ENCODE measurements at places on chromosomes 7 and 10. TPM values are rescaled to one million over a fixed set of nuclear protein-coding genes. Genes with fewer than 3 reads are reported as not detected.

DNA sequence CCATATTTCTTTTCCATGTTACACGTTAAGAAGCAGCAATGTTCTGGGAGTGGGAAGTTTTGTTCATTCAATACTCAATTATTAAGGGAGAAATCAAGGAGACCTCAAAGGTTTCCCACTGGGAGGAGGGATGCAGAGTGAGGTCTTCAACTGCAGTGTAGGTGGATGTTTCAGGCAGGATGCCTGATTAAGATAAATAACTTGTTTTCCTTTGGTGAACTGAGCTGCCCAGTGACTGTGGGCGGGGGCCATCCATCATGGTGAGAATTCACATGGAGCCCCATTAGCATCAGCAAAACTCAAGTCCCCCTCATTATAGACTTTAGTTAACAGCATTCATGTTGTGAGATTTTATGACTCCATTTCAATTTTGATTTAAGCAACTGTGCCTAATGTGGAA, 121.1 kb downstream of the PLPP4 start:
- DNase-seq, result no peak

GRCh38 chr7:101884671-101885596, 67.5 kb downstream of the CUX1 start:
- peak; percentile 30 for DNase-seq

DNA sequence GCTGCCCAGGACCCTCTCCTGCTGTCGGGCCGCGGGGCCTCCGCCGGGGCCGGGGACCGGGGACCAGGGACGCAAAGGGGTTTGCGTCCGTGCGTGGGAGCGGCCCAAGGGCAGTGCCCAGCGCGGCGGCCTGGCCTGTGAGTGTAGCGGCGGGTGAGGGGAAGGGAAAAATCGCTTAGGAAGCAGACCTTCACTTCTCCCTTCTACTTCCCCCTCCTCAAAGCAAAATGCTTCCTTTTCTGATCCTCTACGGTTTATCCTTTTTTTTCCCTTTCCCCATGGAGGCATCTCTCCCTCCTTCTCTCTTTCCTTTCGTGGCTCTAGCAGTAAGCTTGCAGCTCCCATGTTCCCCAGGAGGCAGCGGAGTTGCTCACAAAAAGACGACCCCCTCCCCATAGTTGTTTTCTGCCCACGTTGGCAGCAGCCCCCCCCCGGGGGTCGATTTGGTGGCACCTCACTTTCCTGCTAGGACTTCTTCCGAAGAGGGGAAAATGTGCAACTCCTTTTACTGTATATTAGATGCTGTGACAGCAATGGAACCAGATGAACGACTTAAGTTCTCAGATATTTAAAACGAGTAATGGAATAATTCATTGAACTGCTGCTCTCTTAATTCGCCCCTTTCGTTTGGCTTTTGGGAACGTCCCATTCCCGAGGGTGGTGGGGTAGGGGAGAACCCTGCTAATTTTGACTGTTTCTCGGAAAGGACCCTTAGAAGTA, 724 bp downstream of the CAPZA2 start:
- DNase-seq, result peak; percentile 25

GRCh38 chr10:104066945-104067344, 18.7 kb downstream of the COL17A1 start:
- no peak for DNase-seq

DNA sequence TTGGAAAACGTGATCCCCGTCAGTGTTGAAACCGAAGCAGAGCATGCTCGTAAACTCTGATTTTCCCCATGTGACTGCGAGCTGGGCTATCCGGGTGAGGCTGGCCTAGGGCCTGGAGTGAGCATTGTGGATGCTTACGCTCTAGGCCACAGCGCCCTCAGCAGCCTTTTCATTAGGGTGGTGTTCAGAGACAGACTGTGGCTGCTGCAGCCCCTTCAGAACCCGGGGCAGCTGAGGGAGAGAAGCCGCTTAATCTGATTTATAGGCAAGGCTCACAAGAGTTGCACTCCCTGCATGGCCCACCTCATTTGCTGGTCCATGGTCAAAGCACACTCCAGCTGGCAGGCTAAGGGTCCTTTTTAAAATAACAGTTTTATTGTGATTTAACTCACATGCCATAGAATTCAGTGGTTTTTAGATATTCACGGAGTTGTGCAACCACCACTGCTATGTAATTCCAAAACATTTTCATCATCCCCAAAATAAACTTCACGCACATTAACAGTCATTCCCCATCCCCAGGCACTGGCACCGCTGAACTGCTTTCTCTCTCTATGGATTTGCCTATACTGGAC, 72.5 kb downstream of the SYPL1 start:
- no peak for DNase-seq

- DNase-seq, result no peak
Measured at GRCh38 chr10:124923684-124924083, 18.2 kb upstream of the ZRANB1 start.

Gene ERVW-1
- total RNA-seq, result not detected

Measured in activated CD4-positive, alpha-beta memory T cell treated with anti-CD3 and anti-CD28 coated beads for 36 hours (primary cell).